Activated CD4-positive, alpha-beta T cell treated with anti-CD3 and anti-CD28 coated beads for 1 hour (primary cell): ENCODE measurements at places on chromosomes 2 and 18.
A peak's percentile ranks its signal among the peaks of the same experiment; 100 is the strongest.

DNA sequence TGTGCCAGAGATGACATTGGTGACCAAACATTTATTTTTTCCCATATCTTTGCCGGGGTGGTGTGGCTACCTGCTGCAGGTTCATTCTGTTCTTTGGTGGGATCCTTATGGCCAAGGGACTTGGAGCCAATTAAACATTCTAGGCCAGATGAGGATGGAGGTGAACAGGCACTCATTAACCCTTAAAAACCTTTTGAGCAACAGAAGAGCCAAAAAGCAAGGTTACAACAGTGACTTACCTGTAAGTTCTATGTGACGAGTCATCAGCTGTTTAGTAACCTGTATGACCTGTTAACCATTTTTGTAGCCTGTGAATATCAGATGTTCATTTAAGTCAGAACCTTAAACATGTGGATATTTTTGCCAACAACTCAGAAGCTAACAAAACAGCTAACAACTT, 105.6 kb downstream of the XRCC5 start:
- no peak for DNase-seq

DNA sequence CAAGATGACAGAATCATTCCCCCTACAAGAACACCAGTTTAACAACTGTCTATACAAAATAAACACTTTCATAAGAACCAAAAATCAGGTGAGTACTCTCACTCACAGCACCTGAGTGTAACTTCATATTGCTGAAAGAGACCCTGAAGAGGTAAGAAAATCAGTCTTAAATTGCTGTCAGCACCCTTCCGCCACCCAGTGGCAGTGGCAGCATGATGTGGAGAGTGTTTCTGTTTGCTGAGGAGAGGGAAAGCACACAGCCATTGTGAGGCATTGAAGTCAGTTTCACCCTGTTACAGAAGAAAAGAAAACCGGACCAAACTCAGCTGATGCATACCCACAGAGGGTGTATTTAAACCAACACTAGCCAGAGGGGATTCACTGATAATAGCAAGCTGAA, 1240.8 kb upstream of the CRIM1 start:
- DNase-seq: no peak

DNA sequence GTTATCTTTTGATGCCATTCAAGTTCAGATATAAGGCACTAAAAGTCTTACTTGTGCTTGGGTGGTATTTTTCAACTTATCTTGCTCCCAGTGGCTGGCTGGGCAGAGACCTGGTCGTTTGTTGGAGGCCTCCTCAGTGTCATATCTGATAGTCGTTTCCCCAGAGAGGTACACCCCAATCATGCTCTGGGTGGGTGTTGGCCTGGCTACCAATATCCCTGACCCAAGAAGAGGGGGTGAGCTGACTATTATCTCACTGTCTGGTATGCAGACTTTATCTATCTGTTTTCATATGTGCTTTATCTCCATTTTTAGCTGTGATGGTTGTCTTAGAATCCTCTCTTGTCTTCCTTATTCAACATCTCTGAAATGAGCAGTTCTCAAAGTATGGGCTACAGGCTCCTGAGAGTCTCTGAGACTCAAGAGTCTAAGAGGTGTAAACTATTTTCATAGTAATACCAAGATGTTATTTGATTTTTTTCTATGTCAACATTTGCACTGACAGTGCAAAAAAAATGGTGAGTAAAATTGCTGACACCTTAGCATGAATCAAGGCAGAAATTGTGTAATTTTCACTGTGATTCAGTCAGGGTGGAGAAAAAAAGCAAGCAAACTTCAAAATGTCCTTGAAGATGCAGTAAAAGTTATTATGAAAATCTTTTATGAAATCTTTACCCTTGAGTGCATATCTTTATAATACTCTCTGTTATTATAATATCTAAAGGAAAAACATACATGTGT, 12.3 kb upstream of the PLEK start:
- DNase-seq: no peak

DNA sequence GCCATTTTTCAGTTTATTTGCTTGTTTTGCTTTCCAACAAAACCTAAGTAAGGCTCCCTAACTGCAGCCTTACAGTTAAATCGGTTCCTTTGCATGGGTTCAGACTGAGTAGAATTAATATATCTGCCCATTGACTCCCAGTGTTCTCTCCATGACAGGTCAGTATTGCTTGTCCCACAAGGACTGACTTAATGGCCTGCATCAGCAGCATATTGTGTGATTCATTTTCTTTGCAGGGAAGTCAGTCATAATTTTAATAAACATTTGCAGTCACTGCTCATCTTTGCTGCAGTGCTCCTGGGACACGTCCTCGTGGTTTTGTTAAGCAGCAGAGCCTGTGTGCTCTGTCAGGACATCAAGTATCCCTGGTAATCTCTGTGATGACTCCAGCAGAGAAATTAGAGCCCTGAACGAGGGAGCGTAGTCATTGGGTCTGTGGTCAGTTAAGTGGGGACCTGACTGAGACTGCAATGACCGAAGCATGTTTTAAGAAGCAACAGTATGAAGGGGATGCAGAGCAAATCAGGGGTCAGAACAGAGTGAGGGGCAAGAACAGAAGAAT, 93.3 kb downstream of the CDH20 start:
- DNase-seq: no peak

- no peak for DNase-seq
Observed at GRCh38 chr2:227774011-227774624, 28.4 kb downstream of the SCYGR8 start.

- no peak for DNase-seq
Observed at GRCh38 chr2:217465100-217465499, 537.7 kb downstream of the TNS1 start.

DNA sequence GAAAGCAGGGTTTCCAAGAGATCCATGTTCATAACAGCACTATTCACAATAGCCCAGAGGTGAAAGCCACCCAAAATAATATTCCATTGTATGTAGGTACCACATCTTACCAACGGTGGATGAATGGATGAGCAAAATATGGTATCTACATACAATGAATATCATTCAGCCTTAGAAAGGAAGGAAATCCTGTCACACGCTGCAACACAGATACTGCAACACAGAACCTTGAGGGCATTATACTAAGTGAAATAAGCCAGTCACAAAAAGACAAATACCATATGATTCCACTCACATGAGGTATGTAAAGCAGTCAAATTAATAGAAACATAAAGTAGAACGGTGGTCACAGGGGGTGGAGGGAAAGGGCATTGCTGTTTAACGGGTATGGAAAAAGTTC, 155.7 kb downstream of the DTNB start:
- no peak for DNase-seq

DNA sequence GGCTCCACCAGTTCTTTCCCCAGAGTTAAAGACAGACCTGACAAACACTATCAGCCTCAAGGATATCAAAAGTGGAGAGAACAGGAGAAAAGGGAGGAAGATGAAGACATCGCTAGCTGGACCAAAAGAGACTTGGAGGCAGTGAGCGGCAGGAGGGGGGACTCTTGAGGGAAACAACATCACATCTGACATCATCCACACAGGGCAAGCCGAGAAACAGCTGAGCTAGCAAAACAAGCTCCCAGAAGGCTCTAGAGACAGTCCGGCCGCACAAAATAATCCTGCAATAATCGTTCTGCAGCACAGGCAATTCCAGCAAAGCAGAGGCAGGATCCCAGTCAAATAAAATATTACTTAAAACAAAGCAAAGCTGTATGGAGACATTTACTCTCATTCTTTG, 239.8 kb downstream of the EN1 start:
- no peak for DNase-seq

GRCh38 chr2:74391580-74392448, 11.7 kb upstream of the DCTN1 start:
- DNase-seq: peak; percentile 94

- no peak for DNase-seq
Observed at GRCh38 chr2:148602885-148603561, 41.5 kb upstream of the EPC2 start.
